ENCODE measurements at places on chromosomes 13 and 19.

DNA sequence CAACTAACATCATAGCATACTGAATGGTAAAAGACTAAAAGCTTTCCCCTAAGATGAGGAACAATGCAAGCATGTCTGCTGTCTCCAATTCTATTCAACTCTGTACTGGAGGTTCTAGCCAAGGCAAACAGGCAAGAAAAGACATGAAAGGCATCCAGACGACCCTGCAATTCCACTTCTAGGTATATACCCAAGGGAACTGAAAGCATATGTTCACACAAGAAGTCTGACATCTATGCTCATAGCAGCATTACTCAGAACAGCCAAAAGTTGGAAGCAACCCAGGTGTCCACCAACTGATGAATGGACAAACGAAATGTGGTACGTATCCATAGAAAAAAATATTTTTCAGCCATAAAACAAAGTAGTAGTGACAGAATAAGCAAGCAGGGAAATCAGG, 39.1 kb downstream of the PEPD start:
- no peak for DNase-seq

- DNase-seq: no peak
Measured at GRCh38 chr19:49339301-49340068, 4.3 kb downstream of the CD37 start.

- no peak for DNase-seq
Measured at GRCh38 chr13:30276178-30276577, 31.2 kb downstream of the KATNAL1 start.

DNA sequence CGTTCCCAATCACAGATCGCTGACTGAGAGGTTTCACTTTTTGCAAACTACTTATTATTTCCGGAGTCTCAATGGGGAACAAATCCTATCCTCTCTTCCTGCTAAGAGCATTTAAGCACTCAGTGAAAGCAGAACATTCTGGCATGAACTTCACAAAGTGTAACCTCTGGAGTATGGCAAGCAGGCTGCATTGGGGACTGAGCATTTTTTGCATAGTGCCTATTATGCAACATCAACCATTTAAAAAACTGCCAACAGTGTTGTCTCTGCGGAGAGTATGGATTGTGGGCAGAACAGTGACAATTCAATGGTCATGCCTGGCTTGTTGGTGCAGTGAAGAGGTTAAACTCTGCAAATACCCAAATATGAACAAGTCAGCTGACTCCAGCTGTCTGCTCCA, 484.6 kb downstream of the OLFM4 start:
- no peak for DNase-seq

- no peak for DNase-seq
Measured at GRCh38 chr19:55376241-55376933, at the start of gene TMEM190. TMEM190 (plus strand) TSS chr19:55376826; CDS start chr19:55376854, 28 bp downstream.

All from HTR-8/SVneo (cell line).